ENCODE measurements at places on chromosomes 5 and 9.

DNA sequence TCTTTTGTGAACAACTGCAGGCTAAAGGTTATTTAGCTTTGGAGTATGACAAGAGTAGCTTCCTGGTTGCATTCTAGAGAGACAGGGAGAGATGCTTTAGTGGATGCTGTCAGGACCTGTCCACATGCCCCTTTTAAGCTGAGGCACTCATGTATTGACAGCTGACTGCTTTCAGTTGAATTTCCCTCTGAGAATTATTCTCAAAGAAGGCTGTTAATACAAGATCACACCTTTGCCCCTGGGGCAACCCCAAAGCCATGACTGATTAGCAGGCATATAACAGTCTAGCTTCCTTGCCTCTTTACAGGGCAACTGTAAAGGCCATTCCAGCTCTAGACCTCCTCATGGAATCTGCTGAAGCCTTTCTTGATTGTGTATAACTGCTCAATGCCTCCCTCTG is 117.6 kb upstream of the ATP10B start:
- no peak for DNase-seq

GRCh38 chr9:109743696-109744095 is 36.3 kb upstream of the PALM2AKAP2 start:
- no peak for DNase-seq

- DNase-seq, result no peak
Observed at GRCh38 chr9:123044586-123044985, 11.1 kb downstream of the GPR21 start.

GRCh38 chr9:2663461-2664173 is 42.0 kb downstream of the VLDLR start:
- no peak for DNase-seq

DNA sequence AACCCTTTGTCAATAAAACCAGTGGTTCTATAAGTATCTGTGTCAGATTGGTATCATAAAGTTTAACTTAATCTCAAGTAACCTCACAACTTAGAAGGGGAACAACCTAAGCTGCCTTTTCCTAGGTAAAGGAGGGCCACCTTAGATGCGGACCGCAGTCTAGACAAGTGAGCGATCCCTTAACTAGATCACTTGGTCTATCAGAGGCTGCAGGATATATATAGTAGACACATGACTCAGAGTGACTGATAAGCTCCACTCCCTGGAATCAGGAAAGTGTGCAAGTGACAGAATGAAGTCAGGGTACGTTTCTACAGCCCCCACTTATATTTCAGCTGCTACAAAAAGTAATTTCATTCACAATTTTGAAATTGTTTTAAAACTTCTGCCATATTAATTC is 7.4 kb downstream of the REEP5 start:
- DNase-seq, result no peak

Measured in SW 1271 (cell line).